ENCODE measurements at places on chromosomes 6 and 20. TPM values are rescaled to one million over a fixed set of nuclear protein-coding genes. Genes with fewer than 3 reads are reported as not detected.

GRCh38 chr6:146946559-146946958, 257.7 kb upstream of the STXBP5 start:
- no peak for DNase-seq

DNA sequence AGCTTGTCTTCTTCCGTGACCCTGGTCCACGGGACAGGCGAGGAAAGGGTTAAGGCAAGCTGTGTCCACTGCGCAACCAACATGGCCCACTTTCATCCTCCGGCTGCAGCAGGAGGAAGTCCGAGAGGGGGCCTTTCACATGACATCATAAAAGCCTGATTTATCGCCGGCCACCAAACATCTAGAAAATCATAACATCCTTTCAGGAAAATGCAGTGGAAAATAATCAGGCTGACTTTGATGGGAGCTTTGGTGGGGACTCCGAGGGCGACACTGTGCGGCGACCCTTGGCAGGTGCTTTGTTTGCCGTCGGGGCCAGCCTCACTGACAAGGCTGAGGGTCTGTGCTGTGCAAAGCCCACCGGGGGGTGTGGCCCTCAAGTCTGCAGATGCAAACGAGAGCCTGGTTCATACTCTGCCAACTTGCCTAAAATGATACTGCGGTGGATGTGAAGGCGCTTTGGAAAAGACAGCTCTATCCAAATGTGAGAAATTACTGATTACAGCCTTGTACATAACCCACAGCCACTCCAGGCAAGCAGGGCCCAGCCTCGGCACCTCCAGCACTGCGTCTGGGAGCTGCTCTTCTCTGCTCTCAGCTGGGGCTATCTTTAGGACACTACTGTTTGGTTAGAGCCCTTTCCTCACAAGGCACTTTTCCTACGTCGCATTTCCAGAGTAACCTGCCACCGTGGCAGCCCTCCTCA, 25.7 kb downstream of the FOXC1 start:
- no peak for DNase-seq

GRCh38 chr6:118758946-118759345, 107.6 kb upstream of the CEP85L start:
- no peak for DNase-seq

- no peak for DNase-seq
These were observed 568.6 kb downstream of the MMUT start for GRCh38 chr6:48894469-48894868.

- no peak for DNase-seq
These were observed 219.2 kb downstream of the KHDC1L start for GRCh38 chr6:73006146-73006545.

DNA sequence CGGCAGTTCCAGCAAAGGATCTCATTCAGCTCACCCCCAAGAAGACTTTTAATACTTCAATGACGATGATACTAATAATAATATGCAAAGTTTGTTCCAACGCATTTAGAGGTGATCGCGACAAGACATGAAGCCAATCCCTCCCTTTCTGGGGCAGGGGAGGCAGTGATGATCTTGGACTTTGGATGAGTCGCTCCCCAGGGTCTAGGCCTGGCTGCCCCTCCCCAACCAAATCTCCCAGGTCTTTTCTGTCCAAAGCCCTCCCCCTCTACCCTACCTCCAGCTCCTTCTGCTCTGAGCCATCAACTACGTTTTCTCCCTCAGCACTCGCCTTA, 33.9 kb downstream of the HLA-A start:
- DNase-seq: no peak

- DNase-seq: no peak
These were observed 79.7 kb downstream of the FIG4 start for GRCh38 chr6:109770779-109771178.

- peak; percentile 83 for DNase-seq
These were observed at the start of gene NKAPL for GRCh38 chr6:28258877-28259777. Gene NKAPL (plus strand): TSS chr6:28259297. CDS start chr6:28259372, 75 bp downstream.

DNA sequence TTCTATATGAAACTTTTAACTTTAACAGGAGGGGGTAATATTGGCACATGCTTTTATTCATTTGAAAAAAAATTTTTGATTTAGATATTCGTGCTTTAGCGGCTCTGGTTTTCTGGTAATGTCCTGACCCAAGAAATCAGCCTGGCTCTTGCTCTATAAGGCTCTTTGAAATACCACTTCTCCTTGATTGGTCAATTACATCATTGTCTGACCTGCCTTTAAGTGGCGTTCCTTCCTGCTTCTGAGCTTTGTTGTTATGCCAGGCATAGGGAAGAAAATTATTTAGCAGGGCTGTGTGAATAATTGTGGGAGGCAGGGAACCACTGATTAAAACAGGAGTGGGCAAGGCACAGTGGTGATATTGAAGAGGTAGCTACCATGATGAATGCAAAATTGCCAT, 3.9 kb downstream of the RNF144B start:
- no peak for DNase-seq

DNA sequence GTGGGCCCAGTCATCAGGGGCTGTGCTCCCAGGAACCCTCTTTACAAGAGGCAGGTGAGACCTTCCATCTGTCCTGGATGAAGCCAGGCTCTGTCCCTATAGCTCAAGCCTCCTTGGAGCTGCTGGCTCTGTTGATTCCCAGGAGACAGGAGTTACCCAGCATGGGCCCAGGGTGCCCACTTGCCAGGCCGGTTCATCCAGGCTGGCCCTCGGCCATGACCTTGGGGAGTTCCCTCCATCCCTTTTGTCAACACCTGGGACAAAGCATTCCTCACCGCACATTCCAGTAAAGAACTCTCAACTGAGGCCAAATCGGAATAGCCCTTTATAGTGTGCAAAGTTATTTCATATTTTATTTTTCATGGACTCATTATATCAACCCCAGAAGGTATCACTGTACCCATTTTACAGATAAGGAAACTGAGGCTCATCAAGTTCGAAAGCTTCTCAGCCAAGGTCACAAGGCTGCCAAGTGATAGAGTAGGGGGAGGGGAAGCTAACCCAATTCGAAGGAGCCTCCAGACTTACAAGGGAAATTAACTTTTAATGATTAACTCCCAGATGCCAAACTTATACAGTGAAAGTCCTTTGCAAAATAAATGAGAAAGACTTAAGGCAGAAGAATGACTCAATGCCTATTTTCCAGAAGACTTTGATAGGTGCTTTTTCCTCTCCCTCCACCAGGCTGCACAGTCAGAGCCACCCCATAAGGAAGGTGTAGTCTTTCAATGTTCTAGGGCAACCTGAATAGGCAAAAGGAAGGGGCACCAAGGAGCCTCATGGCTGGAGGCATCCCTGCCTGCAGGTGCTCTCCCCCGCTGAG, 18.5 kb downstream of the SDC4 start:
- no peak for DNase-seq

DNA sequence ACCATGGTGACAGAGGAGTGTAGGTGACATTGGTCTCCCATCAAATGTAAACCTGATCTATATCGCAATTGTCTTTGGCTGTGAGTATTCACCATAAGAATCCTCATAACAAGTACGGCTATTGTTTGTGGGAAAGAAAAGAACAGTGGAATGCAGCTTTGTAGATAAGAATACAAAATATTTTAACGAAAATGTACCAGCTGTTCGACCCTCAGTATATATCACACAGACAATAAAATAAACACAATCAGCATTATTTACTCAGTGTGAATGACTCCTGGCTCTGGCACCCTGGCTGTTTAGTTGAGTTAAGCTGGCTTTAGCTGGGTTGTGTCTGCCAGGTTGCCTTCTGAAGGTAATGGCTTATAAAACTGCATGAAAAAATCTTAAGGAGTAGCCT, 43.4 kb downstream of the SNRNP48 start:
- DNase-seq: peak; percentile 62

DNA sequence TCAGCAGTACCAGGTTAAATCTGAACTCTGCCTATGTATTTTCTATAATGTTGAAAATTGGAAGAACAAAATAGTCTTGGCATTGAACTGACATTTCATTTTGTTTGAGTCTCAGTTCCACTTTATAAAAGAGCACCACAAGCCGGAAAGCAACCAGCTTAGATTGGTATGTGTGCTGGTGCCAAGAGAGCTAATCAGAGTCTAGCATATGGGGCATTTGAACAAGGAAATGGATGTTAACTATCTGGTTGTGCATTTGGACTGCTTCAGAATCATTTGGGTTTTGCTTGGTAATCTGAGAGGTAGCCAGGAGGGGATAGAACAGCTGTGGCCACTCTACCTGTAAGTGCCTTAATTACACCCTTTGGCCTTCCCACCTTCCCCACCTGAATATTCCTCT, 184.8 kb downstream of the GRIK2 start:
- DNase-seq: no peak

DNA sequence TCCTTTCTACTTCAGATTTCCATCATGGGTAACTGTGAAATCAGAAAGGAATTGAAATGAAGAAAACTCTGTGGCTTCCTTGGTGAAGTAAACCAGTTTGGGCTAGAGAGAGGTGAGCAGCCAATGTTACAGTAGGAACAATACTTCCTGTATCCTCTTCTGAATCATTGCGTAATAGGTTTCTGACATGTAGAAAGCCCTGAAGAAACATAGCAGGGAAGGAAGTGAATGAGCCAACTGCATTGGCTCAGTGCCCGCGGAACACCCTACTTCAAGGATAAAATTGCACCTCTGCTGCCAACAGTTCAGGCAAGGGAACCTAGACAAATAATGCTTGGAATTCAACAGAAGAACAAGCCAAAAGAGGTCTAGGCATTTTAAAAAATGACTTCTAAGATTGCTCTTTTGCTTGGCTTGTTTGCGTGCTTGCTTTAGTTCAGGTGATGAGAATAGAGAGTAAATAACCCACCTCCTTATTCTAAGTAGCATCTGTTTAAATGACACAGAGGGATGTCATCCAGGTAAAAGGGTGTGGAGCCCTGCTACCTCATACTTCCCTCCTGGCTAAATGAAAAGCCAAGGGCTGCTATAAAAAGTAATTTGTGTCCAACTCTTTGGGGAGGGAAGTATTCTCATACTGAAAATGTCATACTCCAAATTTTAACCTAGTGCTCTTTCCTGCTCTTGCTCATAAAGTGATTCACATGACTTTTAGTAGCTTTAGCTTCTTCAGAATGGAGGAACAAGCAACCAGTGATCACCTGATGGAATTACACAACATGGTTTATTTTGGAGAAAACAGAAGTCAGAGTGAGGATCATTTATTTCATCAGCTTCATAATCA, 30.0 kb upstream of the AKIRIN2 start:
- peak; percentile 94 for DNase-seq

- DNase-seq: peak; percentile 60
These were observed 60.9 kb downstream of the ATXN1 start for GRCh38 chr6:16700202-16700915.

LPIN3 gene
- 5.1 TPM for total RNA-seq

ULBP1 gene
- total RNA-seq: 0.26 TPM

RNF114 gene
- 65.2 TPM for total RNA-seq

PBOV1 gene
- not detected for total RNA-seq
